ENCODE measurements at places on chromosomes 16 and 17. TPM values are rescaled to one million over a fixed set of nuclear protein-coding genes. Genes with fewer than 3 reads are reported as not detected.

GRCh38 chr16:85706449-85707034 lies 17.8 kb upstream of the GINS2 start:
- DNase-seq, result no peak

Gene PPM1E
- total RNA-seq, result 0.91 TPM

DNA sequence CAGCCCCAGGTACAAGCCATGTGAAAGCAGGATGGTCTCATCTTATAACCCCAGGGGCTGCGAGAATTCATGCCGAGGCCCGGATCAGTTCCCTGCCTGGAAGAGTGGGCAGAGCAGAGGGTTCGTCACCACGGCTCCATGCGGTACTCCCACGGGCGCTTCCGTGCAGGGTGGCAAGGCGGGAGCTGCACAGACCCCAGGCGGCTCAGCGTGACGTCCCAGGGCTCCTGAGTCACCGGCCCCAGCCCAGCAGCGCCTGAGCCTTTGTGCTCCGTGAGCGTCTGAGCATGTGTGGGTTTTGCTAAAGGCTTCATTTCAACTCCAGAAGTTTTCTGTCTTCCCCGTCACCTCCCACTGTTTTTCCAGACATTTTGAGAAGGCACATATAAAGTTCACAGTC lies 71.2 kb upstream of the CHMP6 start:
- DNase-seq, result no peak

DNA sequence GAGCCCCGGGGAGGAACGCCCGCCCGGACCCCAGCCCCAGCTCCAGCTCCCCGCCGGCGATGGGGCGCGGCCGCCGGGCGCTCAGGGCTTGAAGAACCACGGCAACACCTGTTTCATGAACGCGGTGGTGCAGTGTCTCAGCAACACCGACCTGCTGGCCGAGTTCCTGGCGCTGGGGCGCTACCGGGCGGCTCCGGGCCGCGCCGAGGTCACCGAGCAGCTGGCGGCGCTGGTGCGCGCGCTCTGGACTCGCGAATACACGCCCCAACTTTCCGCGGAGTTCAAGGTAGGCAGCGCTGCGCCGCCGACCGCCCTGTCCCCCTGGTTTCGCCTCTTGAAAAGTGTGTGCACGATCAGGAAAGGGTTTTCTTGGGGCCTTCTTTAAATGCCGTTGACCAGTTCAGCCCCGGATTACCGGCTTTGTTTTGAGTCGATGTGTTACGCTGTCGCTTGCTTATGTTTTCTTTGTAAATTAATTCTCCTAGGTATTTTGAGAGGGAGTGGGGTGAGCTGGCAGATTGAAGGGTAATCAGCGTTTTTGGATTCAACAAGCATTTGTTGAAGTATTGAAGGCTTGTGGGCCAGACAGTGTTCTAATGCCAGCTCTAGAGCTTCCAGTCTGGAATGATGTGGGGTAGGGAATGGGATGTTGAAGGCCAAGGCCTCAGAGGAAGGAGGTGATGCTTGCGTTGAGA lies 681 bp downstream of the USP43 start:
- DNase-seq, result no peak

Gene GUCY2D
- total RNA-seq, result not detected

DNA sequence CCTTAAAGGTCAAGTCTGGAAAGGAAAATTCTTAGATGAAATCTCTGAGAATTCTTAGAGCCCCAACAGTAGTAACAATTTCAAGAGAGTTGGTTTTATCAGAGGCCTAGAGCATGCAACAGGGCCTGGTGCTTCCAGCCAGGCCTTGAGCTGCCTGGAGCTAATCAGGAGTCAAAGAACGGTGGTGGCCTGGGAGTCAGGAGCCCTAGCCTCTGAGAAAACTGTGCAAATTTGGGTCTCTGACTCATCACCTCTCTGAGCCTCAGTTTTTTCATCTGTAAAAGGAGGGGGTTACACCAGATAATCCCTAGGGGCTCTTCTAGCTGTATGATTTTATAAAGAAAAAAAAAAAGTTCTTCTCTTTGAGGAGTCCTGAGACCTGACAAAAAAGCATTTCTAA lies 227.3 kb upstream of the RPL38 start:
- DNase-seq, result no peak

Gene PYDC1
- total RNA-seq, result not detected

- no peak for DNase-seq
Observed at GRCh38 chr16:48949636-48950035, 332.0 kb downstream of the CBLN1 start.

GRCh38 chr16:65641049-65641761 lies 519.3 kb upstream of the CDH11 start:
- DNase-seq, result no peak

Gene SRCIN1
- total RNA-seq, result 2.5 TPM

DNA sequence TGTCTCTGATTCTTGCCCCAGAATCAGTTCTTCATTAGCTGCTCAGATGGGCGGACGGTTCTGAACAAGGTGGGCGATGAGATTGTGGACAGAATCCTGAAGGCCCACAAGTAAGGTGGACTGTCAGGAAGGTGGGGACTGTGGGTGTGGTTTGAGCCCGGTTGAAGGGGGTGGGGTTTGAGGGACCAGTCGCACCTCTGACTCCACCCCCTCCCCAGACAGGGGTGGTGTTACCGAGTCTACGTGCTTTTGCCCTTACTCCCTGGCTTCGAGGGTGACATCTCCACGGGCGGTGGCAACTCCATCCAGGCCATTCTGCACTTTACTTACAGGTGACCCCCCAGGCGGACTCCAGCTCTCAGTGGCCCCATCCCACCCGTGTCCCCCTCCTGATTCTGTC lies 11.3 kb downstream of the PLD2 start:
- DNase-seq, result no peak

GRCh38 chr17:55607731-55608341 lies 96.6 kb upstream of the SMIM36 start:
- no peak for DNase-seq

DNA sequence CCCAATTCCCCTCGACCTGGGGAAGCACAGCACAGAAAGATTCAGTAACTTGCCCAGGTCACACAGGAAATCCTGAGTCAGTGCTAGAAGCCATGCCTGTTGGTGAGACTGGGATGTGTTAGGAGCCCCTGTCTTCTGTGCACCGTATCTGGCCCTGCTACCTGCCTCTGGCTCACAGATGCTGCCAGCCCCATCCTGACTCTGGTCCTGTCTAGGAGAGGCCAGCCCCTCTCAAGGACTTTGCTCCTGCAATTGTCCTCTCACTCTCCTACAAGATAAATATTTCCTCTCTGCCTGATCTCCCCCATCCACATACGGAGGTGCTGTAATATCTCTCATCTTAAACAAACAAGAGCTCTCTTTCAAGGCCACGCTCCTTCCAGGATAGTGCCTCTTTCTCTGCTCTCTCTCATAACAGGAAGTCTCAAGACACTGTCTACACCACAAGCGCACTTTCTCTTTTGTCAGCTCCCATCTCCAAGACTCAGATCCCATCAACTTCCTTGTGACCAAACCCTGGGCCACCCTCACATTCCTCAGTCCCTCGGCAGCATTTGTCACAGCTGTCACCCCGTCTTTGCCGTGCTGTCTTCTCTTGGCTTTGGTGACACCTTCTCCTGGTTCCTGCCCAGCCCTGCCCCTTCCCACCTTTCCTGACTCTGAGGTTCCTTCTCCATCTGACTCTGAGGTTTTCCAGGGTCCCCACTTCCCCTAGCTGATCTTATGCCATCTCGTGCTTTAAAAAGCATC lies 1.9 kb downstream of the SLC13A2 start:
- no peak for DNase-seq

Gene SPNS3
- 0.17 TPM for total RNA-seq

Gene SPATA32
- total RNA-seq, result not detected

Gene BAIAP3
- total RNA-seq, result 2.5 TPM

Gene KRT12
- total RNA-seq, result not detected

DNA sequence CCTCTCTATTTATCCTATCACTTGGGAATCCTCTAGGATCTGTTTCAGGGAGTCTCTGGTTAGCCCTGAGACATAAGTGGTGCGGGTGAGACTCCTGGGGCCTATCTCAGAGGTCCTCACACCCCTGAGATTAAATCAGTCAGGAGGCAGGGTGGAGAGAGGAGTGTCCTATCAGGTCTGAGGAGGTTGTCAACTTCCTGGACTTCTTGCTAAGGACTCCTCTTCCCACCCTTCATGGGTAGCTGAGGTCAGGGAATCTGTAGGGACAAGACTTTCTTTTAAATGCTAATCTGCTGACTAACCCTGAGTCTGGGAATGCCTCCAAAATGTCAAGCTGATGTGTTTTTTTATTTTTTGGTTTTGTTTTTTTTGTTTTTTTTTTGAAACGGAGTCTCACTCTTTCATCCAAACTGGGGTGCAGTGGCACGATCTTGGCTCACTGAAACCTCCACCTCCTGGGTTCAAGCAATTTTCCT lies 6.6 kb upstream of the ARMC5 start:
- DNase-seq, result no peak

- DNase-seq, result no peak
Observed at GRCh38 chr16:85270374-85270773, 158.1 kb upstream of the CIBAR2 start.

DNA sequence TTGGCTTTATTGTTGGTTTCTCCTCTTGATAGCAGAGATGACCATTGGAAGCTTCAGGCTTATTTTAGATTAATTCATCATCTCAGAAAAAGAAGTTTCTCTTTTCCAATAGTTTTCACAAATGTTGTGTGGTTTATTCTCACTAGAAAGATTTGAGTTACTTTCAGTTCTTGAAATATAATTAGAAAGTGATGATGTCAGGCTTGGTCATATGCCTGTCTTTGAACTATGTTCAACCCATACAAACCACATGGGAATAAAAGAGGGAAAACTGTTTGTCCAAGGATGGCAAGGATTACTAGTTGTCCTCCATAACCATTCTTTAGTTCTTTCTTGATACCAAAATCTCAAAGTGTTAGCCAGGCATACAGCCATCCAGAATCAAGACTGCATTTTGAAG lies 3.7 kb upstream of the HS3ST2 start:
- DNase-seq, result no peak

DNA sequence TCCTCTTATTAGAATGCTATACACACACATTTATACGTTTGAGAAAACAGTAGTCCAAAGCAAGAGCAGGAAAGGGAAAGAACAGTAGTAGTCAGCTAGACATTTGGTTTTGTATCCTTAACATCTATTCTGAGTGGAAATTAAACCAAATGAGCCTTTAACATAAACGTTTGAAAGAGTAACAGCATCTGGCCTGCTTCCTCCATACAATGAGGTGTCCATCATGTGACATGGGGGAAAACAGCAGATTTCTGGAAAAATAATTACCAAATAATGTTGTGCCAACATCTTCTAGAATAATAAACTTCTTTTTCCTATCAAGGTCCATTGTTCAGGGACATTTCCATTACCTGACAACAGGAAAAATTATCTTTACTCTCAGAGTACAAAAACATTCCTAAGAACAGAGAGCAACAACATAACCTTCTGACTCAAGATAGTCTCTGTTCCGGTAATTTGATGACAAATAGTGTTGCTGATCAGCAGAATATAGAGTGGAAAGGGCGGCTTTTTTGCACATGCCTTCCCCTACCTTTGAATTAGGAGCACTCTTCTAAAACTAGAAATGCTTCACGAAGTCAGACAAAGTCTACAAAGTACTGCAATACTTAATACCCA lies 20.2 kb downstream of the CYTH1 start:
- no peak for DNase-seq

- no peak for DNase-seq
Observed at GRCh38 chr17:20896153-20896649, 146.6 kb downstream of the USP22 start.

DNA sequence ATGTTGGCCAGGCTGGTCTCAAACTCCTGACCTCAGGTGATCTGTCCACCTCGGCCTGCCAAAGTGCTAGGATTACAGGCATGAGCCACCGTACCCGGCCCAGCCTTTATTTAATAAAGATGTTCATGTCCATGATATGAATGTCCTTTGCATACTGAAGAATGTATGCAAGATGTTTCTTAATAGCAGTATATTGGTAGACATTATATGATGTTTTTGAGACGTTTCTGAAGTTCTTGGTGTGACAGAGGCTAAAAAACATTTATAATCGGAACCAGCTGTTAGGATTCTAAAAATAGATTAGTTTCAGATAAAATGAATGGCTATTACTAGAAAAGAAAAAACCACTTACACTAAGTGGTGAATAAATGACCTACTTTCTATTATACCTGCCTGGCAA lies 11.8 kb downstream of the PDZD9 start:
- DNase-seq, result no peak

DNA sequence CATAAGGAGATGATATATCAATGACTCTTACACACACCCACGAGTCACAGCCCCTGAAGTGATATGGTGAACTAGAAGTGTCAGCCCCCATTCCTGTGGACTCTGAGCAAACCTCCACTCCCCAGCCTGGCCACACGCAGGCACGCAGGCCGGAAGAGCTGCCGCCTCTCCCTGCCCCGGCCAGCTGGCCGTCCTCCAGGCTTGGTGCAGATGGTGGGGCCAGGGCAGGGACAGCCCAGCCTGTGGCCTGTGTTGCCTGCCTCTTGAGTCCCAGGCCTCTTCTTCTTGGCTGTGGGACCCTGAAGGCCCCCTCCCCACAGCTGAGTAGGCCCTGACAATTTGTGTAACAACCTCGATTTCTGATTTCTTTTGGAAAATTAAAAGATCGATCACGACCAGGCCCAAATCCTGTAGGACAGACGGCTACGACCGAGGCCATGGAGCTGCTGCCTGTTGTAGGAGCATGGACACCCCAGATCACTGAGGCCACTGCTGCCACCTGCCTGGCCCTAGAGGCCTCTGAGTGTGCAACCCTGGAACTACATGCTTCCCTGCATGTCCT lies 10.0 kb upstream of the MPRIP start:
- no peak for DNase-seq

GRCh38 chr16:29995324-29995910 lies at the start of gene HIRIP3:
Gene HIRIP3 (minus strand): TSS chr16:29995617. CDS start chr16:29995605, 12 bp downstream.
- peak; percentile 95 for DNase-seq

- no peak for DNase-seq
Observed at GRCh38 chr17:57557834-57558681, 187.0 kb downstream of the CCDC182 start.

GRCh38 chr17:11840831-11841230 lies 156.4 kb downstream of the ZNF18 start:
- no peak for DNase-seq

- DNase-seq, result peak; percentile 98
Observed at GRCh38 chr17:8151641-8152111, 528 bp downstream of the PER1 start.

DNA sequence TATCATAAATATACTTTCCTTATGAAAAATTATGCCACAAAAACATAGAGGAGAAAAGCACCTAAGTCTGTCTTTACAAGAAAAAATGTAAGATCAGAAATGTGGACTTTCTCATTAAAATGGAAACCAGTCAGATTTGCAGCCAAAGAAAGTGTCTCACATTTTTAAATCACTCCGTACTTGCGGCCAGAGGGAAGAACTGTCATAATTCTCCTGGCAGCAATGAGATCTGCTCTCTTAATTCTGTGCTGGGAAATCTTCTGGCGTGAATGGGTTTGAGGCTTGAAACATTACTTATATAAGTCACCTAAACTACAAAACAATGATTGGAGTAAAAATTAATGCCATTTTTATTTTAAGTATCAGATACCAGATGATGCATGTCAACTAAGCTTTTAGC lies 10.7 kb downstream of the C16orf95 start:
- no peak for DNase-seq

All from esophagus muscularis mucosa (tissue), 4 donors.